ENCODE measurements at places on chromosomes 1 and 21.

GRCh38 chr1:82897549-82897948, 1096.8 kb downstream of the ADGRL2 start:
- no peak for DNase-seq

DNA sequence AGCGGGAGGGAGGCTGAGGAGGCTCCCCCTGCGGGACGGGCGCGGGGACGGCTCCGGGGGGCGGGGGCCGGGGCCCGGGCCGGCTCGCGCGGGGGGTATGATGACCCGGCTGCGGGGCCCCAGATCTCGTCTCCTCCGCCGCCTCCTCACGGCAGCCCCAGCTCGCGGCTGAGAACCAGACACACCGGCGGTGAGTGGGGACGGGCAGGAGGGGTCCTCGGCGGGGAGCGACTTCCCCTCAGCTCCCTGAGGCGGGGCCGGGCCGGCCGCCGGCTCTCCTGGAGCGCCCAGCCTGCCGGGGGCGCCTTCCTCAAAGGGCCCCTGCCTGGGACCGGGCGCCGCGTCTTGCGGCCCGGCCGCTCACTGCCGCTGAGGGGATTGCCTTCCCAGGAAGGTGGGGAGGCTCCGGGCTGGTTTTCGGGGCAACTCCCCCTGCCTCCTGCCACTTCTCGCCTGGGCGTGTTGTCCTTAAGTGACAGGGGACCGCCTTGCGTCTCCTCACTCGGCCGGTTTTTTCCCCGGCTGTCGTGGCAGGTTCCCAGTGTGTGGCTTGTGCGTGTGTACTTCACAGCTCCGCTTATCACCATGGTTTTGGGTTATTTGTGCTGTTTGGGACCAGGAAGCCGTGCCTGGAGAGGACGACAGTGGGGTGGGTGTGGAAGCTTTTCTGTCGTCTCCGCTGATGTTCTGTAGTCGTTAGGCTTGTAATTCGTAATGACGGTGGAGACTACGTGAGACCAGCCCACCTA, 800 bp downstream of the HIPK1 start:
- DNase-seq, result peak; percentile 40

DNA sequence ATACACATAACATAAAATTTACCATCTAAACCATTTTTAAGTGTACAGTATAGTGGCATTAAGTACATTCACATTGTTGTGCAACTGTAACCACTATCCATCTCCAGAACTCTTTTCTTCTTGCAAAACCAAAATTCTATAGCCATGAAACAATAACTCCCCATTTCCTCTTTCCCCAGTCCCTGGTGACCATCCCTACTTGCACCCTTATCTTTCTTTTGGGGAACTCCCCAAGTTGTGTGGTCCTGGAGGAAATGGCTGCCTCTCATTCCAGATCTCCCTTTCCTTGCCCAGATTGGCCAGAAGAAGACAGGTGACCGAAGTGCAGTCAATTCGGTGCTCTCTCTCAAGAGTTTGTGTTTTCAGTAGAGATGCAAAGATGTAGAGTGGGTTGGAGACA, 389.6 kb upstream of the C1orf87 start:
- no peak for DNase-seq

DNA sequence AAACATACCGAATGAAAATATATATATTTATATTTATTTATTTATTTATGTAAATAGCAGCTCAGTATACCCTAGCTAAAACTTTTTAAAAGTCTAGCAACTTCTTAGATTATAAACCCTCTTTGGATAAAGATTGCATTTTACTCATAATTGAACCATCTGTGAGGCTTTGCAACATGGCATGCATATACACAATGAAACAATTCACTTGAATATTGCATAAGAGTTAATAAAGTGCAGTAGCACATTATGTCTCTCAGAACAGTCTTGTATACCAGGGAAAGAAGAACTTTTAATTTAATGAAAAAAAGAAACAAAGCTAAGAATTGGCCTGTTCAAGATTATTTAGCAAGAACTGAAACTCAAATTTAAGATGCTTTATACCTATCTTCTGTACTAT, 1363.9 kb upstream of the ADGRL2 start:
- no peak for DNase-seq

DNA sequence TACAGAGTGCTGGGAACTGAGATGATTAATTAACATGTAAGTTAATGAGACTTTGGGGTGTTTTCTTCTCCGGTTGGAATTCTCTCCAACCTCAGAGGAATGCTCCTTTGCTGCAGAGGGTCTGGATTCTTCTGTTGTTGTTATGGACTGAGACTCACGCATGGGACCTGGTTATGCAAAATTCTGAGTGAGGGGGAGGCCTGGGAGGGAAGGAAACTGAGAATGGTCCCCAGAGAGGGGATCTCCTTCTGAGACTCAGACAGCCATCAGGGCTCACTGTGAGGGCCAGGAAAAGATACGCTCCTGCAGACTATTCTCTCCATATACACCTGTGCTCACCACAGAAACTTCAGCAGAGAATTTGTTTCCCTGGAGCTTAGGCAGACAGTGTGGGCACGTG, 56.3 kb downstream of the HTR6 start:
- DNase-seq, result no peak

DNA sequence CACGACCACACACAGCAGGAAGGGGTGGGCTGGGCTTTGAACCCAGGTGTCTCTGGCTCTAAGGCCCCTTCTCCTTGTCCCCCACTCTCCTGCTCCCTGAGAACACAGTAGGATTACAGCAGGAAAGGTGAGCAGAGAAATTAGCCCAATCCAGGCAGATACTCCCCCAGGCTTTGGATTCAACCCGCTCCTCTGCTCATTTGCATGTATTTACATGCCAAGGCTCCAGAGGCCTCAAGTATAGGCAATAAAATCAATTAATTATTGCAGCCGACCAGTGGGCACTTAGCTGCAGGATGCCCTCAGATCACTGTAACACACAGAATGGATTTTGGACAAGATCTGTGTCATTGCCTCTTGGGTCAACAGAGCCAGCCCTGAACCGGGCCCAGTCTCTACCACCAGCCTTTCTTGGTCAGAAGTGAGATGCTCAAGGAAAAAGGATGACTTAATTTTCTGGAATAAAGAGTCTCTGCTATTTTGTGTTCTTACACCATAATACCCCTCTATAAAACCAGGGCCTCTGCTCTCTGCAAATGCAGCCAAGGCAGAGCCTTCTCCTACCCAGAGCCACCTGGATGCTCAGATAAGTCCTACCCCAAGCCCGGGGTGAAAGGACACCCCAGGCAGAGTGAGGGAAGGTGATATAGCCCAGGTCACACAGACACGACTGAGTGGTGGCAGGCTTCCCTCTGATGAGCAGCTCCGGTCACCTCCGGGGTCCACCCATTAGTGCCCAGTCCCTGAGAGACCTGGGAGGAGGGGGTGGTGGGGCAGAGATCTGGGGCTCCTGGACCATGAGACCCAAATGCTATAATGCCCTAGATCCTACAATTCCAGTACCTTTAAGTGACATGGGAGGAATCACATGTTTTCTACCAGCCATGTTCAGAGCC, 28.9 kb downstream of the MATN1 start:
- no peak for DNase-seq

- no peak for DNase-seq
Observed at GRCh38 chr1:88768816-88769215, 84.7 kb downstream of the PKN2 start.

- no peak for DNase-seq
Observed at GRCh38 chr21:19998453-19998852, 999.8 kb upstream of the NCAM2 start.

All from cardiac fibroblast (primary cell).